ENCODE measurements at places on chromosomes 5 and 9.

GRCh38 chr5:91125916-91126315, 257.2 kb downstream of the ARRDC3 start:
- H3K4me1 ChIP-seq: no peaks in the 10 kb centered on the region
- H3K27ac ChIP-seq: no peak overlapping the region
- H3K27me3 ChIP-seq: no peaks in the 10 kb centered on the region
- no peak for DNase-seq
- no peak overlapping the region for H3K4me3 ChIP-seq

- H3K4me3 ChIP-seq: peak overlapping the region; percentile 88
- H3K36me3 ChIP-seq: peaks cover 2% of the 10 kb centered on the region
- no peak for DNase-seq
Measured at GRCh38 chr5:80408484-80409366, 861 bp downstream of the ZFYVE16 start.

DNA sequence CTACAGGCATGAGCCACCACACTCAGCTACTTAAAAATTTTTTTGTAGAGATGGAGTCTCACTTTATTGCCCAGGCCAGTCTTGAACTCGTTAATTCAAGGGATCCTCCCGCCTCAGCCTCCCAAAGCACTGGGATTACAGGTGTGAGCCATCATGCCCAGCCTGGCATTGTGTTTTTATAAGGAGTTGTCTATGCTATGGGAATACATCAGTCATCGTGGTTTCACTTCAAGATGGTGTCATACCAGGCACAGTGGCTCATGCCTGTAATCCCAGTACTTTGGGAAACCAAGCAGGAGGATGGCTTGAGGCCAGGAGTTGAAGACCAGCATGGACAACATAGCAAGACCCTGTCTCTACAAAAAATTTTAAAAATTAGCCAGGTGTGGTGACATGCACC, 49.7 kb downstream of the CYSTM1 start:
- no peaks in the 10 kb centered on the region for H3K36me3 ChIP-seq
- no peak overlapping the region for H3K27ac ChIP-seq
- peaks cover 25% of the 10 kb centered on the region for H3K4me1 ChIP-seq
- DNase-seq: no peak
- no peaks in the 10 kb centered on the region for H3K27me3 ChIP-seq

- H3K27ac ChIP-seq: peak overlapping the region; percentile 60
- no peaks in the 10 kb centered on the region for H3K27me3 ChIP-seq
- DNase-seq: no peak
- no peak overlapping the region for H3K4me3 ChIP-seq
- H3K36me3 ChIP-seq: peaks cover 28% of the 10 kb centered on the region
Measured at GRCh38 chr9:114701988-114702387, 20.0 kb upstream of the TEX48 start.

- no peak overlapping the region for H3K4me3 ChIP-seq
- no peak overlapping the region for H3K27ac ChIP-seq
- H3K4me1 ChIP-seq: peaks cover 45% of the 10 kb centered on the region
- no peak for DNase-seq
- no peaks in the 10 kb centered on the region for H3K27me3 ChIP-seq
- H3K36me3 ChIP-seq: peaks cover 30% of the 10 kb centered on the region
Measured at GRCh38 chr5:132947671-132948070, 15.8 kb downstream of the AFF4 start.

- no peak overlapping the region for H3K27ac ChIP-seq
- no peaks in the 10 kb centered on the region for H3K27me3 ChIP-seq
- DNase-seq: no peak
- H3K36me3 ChIP-seq: no peaks in the 10 kb centered on the region
- peaks cover 5% of the 10 kb centered on the region for H3K4me1 ChIP-seq
Measured at GRCh38 chr9:124652615-124653393, 118.3 kb downstream of the NR6A1 start.

- H3K36me3 ChIP-seq: no peaks in the 10 kb centered on the region
- no peak overlapping the region for H3K4me3 ChIP-seq
- H3K27me3 ChIP-seq: no peaks in the 10 kb centered on the region
- DNase-seq: no peak
- no peaks in the 10 kb centered on the region for H3K4me1 ChIP-seq
- no peak overlapping the region for H3K27ac ChIP-seq
Measured at GRCh38 chr5:7207979-7208378, 188.0 kb upstream of the ADCY2 start.

DNA sequence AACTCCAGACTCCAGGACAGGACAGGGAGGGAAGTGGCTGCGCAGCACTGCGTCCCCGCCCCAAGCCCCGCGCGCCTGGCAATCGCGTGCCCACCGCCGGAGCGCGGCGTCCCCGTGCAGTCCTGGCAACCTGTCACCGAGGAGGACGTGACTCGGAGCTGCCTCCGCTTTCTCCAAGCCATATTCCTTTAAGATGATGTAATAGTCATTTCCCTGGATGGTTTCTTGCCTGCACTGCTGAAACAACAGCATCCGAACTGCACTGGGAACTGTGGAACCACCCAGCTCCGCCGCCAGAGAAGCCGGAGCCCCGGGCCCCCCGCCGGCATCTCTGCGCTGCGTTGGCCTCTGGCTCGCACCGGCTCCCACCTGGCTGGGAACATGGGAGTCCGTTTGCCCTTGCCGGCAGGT, 34.5 kb downstream of the KCTD16 start:
- no peak overlapping the region for H3K4me3 ChIP-seq
- no peaks in the 10 kb centered on the region for H3K4me1 ChIP-seq
- H3K36me3 ChIP-seq: no peaks in the 10 kb centered on the region
- DNase-seq: no peak
- H3K27me3 ChIP-seq: peaks cover 51% of the 10 kb centered on the region

- no peak for DNase-seq
- H3K4me1 ChIP-seq: no peaks in the 10 kb centered on the region
- no peak overlapping the region for H3K4me3 ChIP-seq
- no peak overlapping the region for H3K27ac ChIP-seq
- H3K27me3 ChIP-seq: no peaks in the 10 kb centered on the region
Measured at GRCh38 chr5:174364676-174365075, 319.2 kb downstream of the NSG2 start.

- no peak for DNase-seq
- H3K4me1 ChIP-seq: peaks cover 87% of the 10 kb centered on the region
- peak overlapping the region; percentile 75 for H3K4me3 ChIP-seq
Measured at GRCh38 chr9:89469003-89469402, 28.9 kb downstream of the SEMA4D start.

DNA sequence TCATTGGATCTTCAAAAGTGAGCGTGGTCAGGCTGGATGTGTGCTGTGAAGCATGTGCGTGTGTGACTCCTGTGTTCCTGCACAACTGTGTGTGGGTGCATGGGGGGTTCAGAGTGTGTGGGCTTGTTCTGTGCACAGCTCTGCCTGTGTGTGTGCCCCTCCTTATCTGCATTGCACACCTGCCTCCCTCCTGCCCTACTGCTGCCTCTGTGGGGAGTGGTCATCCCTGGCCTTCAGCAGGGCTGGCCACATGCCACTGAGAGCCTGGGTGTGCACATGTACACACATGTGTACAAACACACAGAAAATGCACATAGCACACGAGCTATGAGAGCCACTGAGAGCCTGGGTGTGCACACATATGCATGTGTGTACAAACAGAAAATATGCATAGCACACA, 92.1 kb downstream of the CACNA1B start:
- H3K36me3 ChIP-seq: no peaks in the 10 kb centered on the region
- DNase-seq: no peak
- no peaks in the 10 kb centered on the region for H3K4me1 ChIP-seq
- H3K27me3 ChIP-seq: peaks cover 15% of the 10 kb centered on the region

GRCh38 chr9:71145179-71145578, 23.8 kb upstream of the TRPM3 start:
- H3K27me3 ChIP-seq: peaks cover 4% of the 10 kb centered on the region
- no peak overlapping the region for H3K27ac ChIP-seq
- DNase-seq: no peak
- no peaks in the 10 kb centered on the region for H3K4me1 ChIP-seq
- H3K4me3 ChIP-seq: no peak overlapping the region
- H3K36me3 ChIP-seq: no peaks in the 10 kb centered on the region

DNA sequence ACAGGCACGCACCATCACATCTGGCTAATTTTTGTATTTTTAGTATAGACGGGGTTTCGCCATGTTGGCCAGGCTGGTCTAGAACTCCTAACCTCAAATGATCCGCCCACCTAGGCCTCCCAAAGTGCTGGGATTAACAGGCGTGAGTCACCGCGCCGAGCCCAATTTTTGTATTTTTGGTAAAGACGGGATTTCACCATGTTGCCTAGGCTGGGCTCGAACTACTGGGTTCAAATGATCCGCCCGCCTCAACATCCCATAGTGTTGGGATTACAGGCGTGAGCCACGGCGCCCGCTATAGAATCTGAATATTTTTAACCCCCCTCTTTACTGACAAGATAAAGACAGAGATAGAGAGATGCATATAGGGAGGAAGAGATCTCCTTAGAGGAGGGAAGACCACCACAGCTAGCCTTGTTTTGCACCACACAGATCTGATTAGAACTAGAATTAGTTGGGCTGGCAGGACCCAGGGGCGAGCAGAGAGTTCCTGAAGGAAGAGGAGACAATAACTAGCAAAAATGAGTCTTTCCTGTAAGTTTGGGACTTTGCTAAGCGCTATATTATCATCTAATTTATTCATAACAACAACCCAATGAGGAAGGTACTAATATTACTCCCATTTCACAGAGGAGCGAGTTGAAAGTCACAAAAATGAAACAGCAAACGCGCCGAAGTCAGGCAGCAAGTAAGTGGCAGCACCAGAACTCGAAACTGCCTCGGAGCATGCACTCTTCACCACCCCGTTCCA, 1.5 kb upstream of the ANKHD1 start:
- no peak overlapping the region for H3K27ac ChIP-seq
- no peak for DNase-seq
- H3K4me3 ChIP-seq: no peak overlapping the region
- peaks cover 22% of the 10 kb centered on the region for H3K4me1 ChIP-seq
- no peaks in the 10 kb centered on the region for H3K27me3 ChIP-seq

- DNase-seq: no peak
- H3K27ac ChIP-seq: no peak within 1 kb of the TSS
Measured at GRCh38 chr9:13279284-13280141, at the start of gene MPDZ. TSS of gene MPDZ (minus strand) at chr9:13279692. CDS start at chr9:13250315, 29,377 bp downstream.

DNA sequence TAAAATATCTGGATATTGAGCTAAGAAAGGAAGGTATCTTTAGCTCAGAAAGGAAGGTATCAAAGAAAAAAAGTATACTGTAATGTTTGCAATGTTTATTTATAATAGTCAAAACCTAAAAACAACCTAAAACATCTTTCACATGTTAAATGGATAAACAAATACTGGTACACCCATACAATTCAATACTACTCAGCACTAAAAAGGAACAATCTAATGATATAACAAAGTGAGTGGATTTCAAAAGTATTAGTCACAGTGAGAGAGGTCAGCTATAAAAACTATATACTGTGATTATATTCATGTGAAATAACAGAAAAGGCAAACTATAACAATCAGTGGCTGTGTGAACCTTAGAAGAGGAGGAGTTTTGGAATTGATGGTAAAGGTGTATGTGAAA, 455.0 kb upstream of the FTMT start:
- no peak for DNase-seq
- H3K4me3 ChIP-seq: no peak overlapping the region
- no peaks in the 10 kb centered on the region for H3K4me1 ChIP-seq
- no peak overlapping the region for H3K27ac ChIP-seq
- no peaks in the 10 kb centered on the region for H3K36me3 ChIP-seq

GRCh38 chr5:17316970-17317459, 99.6 kb downstream of the BASP1 start:
- H3K4me3 ChIP-seq: no peak overlapping the region
- H3K27ac ChIP-seq: no peak overlapping the region

DNA sequence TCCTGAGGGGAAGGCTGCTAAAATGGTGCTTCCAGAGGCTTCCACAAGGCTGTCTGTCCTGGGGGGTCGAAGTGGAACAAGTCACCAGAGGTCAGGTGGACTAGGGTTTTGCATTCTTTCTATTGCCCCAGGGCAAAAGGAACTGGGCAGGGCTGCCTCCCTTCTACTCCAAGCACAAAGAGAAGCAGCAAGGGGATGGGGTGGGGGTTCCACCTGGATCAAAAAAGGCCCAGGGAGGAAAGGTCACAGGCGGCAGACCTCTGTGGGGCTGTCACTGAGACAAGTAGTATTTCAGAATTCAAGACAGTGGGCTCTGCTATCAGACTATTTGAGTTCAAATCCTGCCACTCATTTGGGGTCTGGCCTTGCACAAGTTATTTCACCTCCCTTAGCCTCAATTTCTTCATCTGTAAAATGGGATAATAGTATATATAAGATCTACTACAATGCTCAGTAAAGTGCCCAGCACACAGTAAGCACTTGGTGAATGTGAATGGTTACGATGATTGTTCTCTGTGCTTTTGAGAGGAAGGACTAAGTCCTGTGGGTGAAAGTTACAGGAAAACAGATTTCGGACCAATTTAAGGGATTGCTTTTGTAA, 1.9 kb upstream of the ARSI start:
- no peaks in the 10 kb centered on the region for H3K36me3 ChIP-seq
- H3K4me3 ChIP-seq: no peak overlapping the region
- no peak for DNase-seq
- H3K27ac ChIP-seq: no peak overlapping the region
- H3K27me3 ChIP-seq: peaks cover 41% of the 10 kb centered on the region

DNA sequence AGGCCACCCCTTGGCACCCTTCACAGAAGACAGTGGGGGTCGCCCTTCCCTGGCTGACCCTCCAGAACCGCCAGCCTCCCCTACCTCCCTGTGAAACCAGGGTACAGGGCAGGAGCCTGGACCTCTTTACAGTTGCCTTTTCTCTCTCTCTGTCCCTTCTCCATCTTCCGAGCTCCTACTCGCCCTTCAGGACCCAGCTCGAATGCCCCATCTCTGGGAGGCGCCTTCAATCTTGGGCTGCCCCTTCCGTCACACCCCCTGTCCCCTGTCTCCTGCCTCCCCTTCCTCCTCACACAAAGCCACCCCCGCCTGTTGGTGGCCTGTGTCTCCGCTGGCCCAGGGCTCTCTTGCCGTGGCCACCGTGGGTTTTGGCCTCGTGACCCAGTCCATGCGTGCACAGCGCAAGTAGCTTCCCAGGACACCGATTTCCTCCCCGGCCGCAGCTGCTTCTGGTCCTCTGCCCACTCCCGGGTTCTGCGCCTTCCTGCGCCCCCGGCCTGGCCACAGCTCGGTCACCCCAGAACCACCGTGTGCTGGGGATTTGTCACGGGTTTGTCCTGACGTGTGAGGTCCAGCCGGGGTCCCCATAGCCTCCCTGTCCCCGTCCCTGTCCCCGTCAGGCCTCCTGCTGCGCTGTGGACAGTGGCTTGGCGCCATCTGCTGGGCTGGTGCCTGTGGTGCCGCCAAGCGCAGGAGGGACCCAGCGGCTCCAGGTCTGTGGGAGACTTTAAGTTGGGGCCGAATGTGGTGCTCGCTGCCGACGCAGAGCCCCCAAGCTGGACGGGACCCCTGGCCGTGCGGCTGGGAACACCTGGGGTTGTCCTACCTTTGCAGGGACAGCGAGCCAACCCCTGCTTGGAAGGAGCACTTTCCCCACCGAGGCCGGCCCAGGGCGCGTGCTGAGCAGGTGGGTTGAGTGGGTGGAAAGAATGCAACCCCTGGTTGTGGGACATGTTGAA, 4.0 kb upstream of the TMEM250 start:
- no peak overlapping the region for H3K27ac ChIP-seq
- peaks cover 4% of the 10 kb centered on the region for H3K27me3 ChIP-seq
- H3K36me3 ChIP-seq: no peaks in the 10 kb centered on the region
- no peak overlapping the region for H3K4me3 ChIP-seq
- H3K4me1 ChIP-seq: peaks cover 2% of the 10 kb centered on the region
- DNase-seq: peak; percentile 78
